ENCODE measurements at places on chromosomes 5 and 9.

GRCh38 chr5:173581408-173582215 lies 34.8 kb downstream of the BOD1 start:
- DNase-seq: no peak

DNA sequence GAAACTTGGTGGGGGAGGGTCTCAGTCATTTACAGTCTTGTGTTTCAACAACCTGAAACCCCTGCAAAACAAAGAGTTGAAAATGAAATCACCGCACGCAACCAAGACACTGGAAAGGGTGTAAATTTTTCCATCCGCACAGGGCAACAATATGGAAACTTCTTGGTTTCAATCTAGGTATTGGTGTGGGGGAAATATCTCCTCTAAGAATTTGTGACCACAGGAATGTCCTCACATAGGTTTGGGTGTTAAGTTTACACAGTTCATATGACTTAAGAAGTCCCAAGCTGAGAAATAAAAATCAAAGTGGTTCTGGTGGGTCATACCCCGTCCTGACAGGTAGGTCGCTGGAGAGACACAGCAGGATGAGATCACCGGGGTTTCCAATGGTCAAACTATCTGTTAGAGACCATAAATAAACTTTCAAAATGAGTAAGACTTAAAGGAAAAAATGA lies 51.9 kb upstream of the PIP5K1B start:
- no peak for DNase-seq

GRCh38 chr5:172005708-172006320 lies 624 bp downstream of the FBXW11 start:
- peak; percentile 29 for DNase-seq

DNA sequence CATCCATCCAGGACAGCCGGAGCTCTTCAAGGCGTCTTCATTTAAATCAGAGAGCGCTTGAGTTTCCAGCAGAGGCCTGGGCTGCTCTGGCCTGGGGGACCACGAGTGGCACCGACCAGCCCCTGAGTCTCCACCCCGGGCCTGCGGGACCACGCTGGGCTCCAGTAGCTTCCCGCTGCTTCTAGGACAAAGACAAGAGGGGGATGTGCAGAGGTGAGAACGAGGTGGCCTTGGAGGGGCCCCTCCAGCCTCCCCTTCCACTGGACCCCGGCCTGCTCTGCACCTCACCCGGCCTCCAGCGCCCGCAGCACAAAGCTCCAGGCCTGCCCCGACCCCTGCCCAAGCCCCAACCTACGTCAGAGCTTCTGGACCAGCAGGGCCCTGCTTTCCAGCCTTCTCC lies 81.6 kb downstream of the IRX2 start:
- DNase-seq: no peak

GRCh38 chr9:118954857-118955256 lies 414.4 kb downstream of the BRINP1 start:
- DNase-seq: no peak

DNA sequence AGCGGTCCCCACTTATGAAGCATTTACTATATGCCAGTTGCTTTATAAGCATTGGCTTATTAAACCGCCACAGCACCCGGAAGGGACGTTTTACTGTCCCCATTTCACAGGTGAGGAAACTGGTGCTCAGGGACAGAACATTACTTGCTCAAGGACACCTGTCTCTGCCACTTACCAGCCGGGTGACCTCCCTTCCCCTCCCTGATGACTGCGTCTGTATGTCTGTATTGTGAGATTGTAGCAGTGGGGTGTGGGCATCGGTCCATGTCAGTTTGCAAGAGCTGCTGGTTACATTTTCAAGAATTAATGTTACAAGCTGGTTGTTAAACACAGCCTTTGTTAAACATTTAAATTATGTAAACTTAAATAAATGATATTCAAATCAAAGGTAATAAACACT lies 77.6 kb upstream of the LMX1B start:
- peak; percentile 45 for DNase-seq

- no peak for DNase-seq
Observed at GRCh38 chr5:147743678-147744374, 38.7 kb downstream of the JAKMIP2 start.

Data from myocyte (in vitro differentiated cells).